ENCODE measurements at places on chromosomes 2 and 18.

DNA sequence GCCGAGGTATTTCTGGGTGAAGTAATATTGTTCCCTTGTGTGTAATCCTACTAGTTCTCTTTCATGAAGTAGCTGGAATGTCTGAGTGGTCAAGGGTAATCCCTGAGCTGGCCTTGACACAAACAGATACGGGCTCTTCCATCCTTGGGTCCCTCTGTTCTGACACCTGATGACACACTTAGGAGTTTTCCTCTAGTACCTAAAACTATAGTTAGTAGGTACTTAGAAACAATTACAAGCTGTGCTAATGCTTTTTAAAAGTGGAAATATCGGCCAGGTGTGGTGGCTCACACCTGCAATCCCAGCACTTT is 59.2 kb upstream of the IL1R1 start:
- DNase-seq, result no peak

GRCh38 chr2:42675815-42676214 is 88.1 kb downstream of the OXER1 start:
- DNase-seq, result no peak

DNA sequence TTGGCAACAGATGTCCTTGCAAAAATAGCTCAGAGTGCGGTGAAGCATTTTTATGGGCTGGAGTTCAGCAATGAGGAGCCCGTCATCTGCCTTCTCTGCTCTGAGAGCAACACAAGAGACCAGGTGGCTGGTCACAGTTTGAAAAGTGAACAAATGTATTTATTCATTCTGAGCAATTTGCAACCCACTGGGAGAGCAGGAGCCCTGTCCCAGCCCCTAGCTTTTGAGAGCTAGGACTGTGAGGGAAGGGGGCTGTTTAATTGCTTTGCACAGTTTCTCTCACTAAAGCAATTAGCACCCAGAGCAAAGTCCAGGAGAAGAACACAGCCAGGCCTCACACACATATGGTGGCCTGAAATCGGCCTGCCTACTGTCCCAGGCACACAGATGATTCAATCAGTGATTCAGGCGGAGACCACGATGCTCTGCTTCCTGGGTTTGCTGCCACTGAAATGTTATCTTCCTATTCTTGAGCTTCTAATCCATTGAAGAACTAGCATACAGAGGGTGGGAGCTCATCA is 646.1 kb upstream of the ACVR2A start:
- DNase-seq, result no peak

DNA sequence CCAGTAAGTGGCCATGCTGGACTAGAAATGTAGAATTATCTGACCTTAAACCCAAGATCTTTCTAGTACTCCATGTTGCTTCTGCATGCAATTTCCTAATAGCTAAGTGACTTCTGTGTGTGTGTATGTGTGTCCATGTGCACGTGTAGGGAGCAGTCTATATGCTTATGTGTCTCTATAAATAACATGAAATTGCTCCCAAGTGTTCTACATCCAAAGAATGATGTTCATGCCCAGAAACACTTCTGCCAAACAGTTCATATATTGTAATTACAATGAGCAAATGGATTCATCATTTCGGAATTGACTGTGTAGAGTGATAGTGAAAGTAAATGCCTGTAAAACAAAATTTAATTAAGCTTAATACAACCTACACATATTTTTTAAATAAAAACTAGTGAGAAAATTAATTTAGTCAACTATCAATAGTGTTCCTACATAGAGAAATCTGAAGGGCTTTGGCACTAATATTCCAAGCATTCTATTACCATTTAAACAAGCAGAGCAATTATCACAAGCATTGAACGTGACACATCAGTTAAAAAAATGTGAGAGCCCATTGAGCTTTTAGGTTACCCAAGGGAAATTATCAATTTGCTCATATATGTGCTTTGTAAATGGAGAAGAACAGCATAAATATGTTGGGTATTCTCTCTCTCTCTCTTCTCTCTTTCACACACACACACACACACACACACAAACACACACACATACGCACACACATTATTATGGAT is 1067.4 kb downstream of the CNTNAP5 start:
- peak; percentile 50 for DNase-seq

GRCh38 chr2:236823041-236823629 is 253.5 kb downstream of the ACKR3 start:
- no peak for DNase-seq

- no peak for DNase-seq
Observed at GRCh38 chr2:141392517-141393213, 738.2 kb downstream of the LRP1B start.

- DNase-seq, result no peak
Observed at GRCh38 chr2:224466304-224466895, 64.5 kb upstream of the FAM124B start.

DNA sequence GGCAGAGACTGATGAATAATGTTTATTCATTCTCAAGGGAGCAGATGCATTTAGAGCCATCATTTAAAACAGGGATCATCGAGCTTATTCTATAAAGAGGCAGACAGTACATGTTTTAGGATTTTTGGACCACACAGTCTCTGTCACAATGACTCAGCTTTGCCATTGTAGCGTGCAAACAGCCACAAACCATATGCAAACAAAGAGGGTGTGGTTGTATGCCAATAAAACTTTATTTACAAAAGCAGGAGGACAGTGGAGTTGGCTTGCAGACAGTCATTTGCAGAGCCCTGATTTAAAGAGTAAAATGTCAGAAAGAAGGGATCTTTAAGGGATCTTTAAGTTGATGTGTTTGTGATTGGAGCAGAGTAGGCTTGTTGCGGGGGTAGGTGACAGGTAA is 51.5 kb downstream of the SMIM21 start:
- no peak for DNase-seq

All from NCI-H1436 (cell line).